NCI-H748 treated with DMSO at 0.1 percent for 48 hours (cell line): ENCODE measurements at places on chromosomes 4 and X.

- no peak for DNase-seq
These were observed 130.9 kb upstream of the GABRG1 start for GRCh38 chr4:46254788-46255187.

DNA sequence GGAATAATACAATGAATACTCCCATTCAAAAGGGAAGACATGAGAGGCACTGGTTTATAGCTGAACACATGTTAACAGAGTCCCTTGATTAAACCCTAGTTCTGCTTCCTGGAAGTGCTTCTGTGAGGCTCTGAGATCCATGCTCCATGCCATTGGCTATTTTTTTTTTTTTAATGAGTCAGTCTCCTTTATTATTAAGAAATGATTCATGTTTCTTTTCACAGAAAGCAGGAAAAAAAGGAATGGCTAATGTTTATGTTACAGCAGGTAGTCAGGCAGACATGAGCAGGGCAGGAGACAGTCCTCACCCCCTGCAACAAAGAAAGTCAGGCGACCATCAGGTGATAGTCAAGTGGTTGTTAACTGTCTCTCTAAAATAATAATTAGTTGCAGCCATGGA, 598.7 kb downstream of the EPHA5 start:
- DNase-seq = no peak

DNA sequence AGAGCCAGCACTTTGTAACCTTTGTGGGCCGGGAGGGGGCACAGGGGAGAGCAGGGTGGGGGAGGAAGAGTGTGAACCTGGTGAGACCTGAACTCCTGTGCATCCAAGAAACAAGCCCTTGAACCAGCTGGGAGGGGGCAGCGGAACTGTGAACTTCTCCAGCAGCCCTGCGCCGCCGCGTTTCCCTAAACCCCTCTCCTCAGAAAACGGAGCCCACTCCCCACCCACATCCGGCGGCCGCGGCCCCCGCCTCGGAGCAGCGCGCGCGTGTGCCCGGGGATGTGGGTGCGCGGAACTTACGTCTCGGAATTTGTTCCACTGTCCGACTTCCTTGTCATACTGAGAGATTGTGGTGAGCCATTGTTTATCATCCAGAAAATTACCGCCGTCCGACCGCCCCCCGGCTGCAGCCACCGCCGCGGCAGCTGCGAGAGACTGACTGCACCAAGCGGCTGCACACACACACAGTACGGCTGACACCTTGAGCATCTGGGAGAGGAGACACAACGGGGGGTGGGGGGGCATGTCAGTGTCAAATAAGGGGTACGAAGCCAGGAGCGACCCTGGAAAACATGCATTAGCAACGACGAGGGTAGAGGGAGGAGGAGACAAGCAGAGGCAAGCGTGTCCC, 494 bp downstream of the SPOCK3 start:
- no peak for DNase-seq

GRCh38 chrX:20954014-20954413, 420.2 kb upstream of the CNKSR2 start:
- no peak for DNase-seq

GRCh38 chr4:10275696-10276095, 159.1 kb upstream of the WDR1 start:
- DNase-seq = no peak

GRCh38 chrX:126064901-126065541, 101.1 kb downstream of the DCAF12L2 start:
- DNase-seq = no peak

DNA sequence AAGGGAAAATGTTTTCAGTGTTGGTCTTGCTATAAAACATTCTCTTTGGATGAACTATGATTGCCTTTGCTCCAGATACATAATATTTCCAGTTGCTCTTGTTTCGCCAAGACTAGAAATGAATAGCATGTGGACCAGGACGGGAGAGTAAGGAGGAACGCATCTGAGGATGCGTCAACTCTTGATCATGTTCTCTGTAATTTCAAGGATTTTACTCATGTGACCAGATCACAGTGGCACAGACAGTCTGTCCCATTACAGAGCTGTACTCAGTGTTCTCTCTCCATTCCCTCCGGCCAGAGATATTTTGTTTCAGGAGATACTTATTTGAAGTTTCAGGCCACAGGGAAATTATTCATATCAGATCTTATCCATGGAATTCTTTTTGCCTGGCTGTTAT, 266.6 kb downstream of the MID1IP1 start:
- DNase-seq = no peak

GRCh38 chr4:7831330-7831729, 108.3 kb downstream of the AFAP1 start:
- no peak for DNase-seq

DNA sequence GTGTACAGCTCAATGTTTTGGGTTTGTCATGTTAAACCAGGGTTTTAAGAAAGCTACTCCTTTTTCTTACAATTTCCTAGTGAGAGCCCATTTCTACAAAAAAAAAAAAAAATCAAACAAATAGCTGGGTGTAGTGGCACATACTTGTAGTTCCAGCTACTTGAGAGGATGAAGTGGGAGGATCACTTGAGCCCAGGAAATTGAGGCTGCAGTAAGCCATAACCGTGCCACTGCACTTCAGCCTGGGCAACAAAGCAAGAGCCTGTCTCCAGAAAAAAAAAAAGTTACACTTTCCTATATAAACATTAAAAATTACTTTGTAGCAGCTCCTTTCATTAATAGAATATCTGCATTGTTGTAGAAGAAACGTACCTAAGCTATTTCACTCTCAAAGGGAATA, 166.7 kb downstream of the HS6ST2 start:
- no peak for DNase-seq

- no peak for DNase-seq
These were observed 233.5 kb downstream of the SCFD2 start for GRCh38 chr4:53132132-53132891.

GRCh38 chr4:185587427-185588161, 52.3 kb upstream of the PDLIM3 start:
- no peak for DNase-seq

- no peak for DNase-seq
These were observed 4.5 kb upstream of the MAMLD1 start for GRCh38 chrX:150358651-150359050.

GRCh38 chr4:186105647-186106321, 1.3 kb downstream of the FAM149A start:
- DNase-seq = peak; percentile 18

DNA sequence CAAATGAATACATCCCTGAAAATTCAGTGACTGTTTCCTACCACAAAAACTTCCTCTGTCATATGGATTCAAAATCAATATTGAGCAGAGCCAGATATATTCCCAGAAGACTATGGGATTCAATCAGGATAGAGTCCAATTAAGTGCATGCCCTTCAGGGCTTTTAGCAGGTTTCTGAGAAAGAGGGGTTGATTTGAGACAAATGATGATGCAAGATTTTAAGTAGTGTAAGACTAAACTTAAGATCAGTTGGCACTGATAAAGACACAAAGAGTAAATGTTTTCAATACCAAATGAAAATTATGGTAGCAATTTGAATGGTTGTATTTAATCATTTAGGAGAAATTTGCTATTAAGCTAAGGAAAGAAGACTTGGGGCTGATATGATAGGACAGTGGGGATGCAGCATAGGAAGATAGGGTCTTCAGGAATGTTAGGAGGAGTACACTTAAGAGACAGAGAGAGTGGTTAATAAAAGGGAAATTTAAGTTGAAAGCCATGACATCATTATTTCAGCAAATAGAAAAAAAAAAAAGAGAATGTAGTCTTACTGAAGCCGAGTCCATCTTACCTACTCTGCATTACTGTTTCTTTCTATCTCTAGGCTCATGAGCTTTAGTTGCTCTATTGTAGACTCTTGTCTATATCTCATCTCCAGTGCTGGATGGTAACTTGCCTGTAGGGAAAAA, 32.0 kb upstream of the XK start:
- no peak for DNase-seq

DNA sequence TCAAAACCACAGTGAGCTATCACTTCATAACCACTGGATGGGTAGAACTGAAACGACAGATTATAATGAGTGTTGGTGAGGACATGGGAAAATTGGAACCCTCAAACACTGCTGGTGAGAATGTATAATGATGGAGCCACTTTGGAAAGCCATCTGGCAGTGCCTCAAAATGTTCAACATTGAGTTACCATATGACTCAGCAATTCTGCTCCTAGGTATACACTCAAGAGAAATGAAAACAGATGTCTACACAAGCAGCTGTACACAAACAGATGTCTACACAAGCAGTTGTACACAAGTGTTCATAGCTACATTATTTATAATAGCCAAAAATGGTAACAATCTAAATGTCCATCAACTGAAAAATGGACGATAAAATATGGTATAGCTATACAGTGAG, 143.9 kb downstream of the PDGFRA start:
- DNase-seq = no peak

DNA sequence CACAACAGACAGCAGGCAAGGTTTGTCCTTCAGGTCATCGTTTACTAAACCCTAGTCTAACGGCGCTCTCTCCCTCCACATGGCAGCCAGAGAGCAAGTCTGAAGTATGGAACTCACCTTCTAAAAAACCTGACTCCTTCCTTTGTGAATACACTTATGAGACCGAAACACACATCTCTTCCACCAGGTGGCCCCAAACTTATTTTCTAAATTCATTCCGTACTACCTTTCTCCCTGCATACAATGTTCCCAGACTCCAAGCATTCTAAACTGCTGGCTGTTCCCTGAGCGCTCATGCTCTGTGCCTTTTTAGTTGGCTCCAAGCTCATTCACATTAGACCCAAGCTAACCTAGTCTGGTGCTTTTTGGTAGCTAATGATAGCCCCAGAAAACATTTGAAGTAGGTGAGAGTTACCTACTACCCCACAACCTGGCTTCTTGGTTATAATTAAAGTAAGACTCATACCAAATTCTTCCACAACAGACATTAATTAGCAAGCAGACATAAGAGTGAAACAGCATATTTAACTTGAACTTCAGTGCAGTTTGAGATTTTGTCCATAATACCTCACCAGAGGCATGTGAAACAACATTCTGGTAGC, 67.6 kb upstream of the DCLK2 start:
- peak; percentile 53 for DNase-seq

GRCh38 chrX:80841259-80841658, 31.6 kb upstream of the BRWD3 start:
- no peak for DNase-seq

DNA sequence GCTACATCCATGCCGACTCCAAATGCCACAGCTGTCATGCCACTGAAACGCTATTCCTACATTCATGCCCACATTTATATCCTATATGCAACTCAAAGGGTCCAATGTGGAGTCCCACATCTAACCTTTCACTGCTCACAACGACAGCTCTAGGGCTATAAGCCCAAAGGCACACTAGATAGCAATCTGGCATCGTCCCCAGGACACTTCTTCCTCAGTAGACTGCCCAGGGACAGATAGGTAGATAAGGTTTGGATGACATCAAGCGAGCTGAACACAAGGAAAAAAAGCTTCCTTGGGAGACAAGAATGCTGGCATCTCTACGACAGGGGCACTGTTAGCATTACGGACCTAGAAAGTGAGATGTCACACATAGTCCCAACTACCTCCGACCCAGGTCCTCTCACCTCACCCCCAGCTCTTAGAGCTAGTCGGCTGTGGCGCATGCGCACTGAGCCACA, 685 bp downstream of the RAB9B start:
- DNase-seq = no peak

DNA sequence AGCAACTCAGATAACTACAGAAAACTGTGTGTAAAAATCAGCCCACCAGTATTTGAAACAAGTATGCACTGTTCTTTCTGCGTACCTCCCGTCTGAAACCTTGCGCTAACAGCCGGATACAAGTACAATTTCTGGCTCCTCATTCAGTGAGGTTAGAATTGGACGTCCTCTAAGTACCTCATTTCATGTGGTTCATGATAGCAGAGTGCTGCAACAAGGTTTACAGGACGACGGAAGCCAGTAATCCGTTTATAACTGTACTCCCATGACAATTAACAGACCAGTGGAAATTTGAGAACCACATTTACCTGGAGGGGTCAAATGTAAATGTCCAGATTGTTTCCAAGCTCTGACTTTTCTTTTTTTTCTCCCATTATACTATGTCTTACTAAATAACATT, 52.9 kb upstream of the TENM3 start:
- DNase-seq = no peak

GRCh38 chr4:83305187-83305586, 20.6 kb upstream of the COQ2 start:
- DNase-seq = no peak

- no peak for DNase-seq
These were observed 22.4 kb downstream of the STARD8 start for GRCh38 chrX:68669871-68670270.

GRCh38 chr4:2741626-2742025, 14.5 kb downstream of the TNIP2 start:
- DNase-seq = no peak

GRCh38 chr4:19155568-19155967, 1096.1 kb upstream of the SLIT2 start:
- DNase-seq = no peak

DNA sequence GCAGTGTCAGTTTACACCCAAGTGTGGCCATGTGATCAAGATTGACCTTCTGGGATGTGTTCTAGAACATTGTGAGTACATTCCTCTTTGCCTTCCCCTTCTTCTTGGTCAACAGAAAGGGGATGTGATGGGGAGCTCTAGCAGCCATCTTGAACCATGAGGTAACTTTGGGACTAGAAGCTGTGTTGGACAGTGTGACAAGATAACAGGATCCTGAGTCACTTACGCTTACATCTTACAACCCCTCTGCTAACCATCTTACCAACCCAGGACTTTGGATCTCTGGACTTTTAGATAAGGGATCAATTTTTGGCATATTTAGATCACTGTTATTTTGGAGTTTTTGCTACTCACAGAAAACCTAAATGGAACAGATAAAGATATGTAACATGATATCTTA, 625.6 kb downstream of the BCOR start:
- no peak for DNase-seq

GRCh38 chr4:96073461-96073860, 233.6 kb downstream of the PDHA2 start:
- no peak for DNase-seq

GRCh38 chr4:110198435-110199416, at the start of gene ELOVL6:
Gene ELOVL6 (minus strand): TSS chr4:110198615. CDS start chr4:110198335, 280 bp downstream.
- peak; percentile 14 for DNase-seq

- DNase-seq = no peak
These were observed 191.1 kb upstream of the TTC29 start for GRCh38 chr4:147136751-147137150.

DNA sequence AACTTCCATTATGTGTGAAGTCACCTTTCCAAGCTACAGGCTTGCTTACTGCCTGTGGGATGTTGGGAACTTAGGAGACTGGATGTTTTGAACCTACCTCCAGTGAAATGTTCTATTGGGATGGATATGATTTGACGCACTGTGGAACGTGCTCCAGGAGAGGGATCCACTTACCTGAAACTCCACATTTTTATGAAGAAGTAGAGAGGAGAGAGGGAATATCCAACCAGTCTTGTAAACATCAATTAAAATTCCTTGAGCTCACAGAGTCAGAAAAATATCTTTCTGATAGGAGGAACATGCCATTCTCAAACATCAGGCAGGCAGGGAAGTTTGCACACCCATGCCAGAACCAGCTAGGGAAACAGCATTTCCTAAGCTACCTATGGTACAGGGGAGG, 91.1 kb upstream of the MAOA start:
- DNase-seq = no peak

GRCh38 chr4:145496292-145496691, 14.6 kb downstream of the SMAD1 start:
- no peak for DNase-seq

- no peak for DNase-seq
These were observed 33.6 kb downstream of the SETD7 start for GRCh38 chr4:139522457-139522856.
